ENCODE measurements at places on chromosomes 4 and X.

- no peak for DNase-seq
These were observed 33.5 kb downstream of the ARSJ start for GRCh38 chr4:113945906-113946305.

- no peak for DNase-seq
These were observed 320.8 kb upstream of the INTU start for GRCh38 chr4:127311924-127312323.

GRCh38 chr4:183106839-183107238 lies 7.8 kb downstream of the WWC2 start:
- DNase-seq = no peak

- DNase-seq = no peak
These were observed 63.1 kb upstream of the GRPR start for GRCh38 chrX:16060252-16060651.

All from AG04449 (cell line).